ENCODE measurements at places on chromosomes 13 and 19.

GRCh38 chr19:50718255-50719118 is 1.1 kb downstream of the SHANK1 start:
- no peak for DNase-seq

GRCh38 chr19:54684527-54684926 is 21.7 kb downstream of the LILRB4 start:
- DNase-seq: peak; percentile 51

GRCh38 chr19:41870401-41870873 is 6.6 kb upstream of the CD79A start:
- DNase-seq: peak; percentile 45

GRCh38 chr13:66835040-66835628 is 395.0 kb downstream of the PCDH9 start:
- DNase-seq: no peak

GRCh38 chr13:111202745-111203144 is 87.6 kb downstream of the ARHGEF7 start:
- no peak for DNase-seq

GRCh38 chr19:30692181-30692811 is 320.1 kb downstream of the ZNF536 start:
- no peak for DNase-seq

- DNase-seq: no peak
Observed at GRCh38 chr19:39474139-39474620, 6.5 kb upstream of the TIMM50 start.

DNA sequence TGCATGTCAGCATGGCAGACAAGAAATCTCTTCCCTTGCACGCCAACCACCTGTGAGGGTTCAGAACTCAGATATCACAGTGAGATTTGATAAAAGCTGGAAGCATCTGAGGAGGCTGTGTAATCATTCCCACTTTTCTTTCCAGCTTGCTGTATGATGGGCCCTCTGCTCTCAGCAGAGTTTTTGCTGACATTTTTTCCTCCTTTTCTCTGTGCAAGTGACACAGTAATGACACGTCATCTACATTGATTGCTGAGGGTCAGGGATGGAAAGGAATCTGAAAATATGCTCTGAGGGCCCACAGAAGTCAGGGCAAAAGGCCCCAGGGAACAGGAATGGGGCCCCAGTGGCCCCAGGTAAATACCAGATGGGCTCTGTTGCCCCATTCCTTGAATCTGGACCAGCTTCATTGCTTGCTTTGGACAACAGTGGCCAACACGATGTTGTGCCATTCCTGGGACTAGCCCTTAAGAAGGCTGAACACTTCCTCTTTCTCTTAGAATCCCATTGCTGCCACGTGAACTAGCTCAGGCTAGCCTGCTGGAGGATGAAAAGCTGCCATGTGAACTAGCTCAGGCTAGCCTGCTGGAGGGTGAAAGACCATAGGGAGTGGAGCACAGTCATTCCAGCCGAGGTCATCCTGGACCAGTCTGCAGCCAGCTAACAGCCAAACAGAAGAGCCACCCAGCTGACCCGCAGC is 68.2 kb downstream of the CACNA1A start:
- no peak for DNase-seq

DNA sequence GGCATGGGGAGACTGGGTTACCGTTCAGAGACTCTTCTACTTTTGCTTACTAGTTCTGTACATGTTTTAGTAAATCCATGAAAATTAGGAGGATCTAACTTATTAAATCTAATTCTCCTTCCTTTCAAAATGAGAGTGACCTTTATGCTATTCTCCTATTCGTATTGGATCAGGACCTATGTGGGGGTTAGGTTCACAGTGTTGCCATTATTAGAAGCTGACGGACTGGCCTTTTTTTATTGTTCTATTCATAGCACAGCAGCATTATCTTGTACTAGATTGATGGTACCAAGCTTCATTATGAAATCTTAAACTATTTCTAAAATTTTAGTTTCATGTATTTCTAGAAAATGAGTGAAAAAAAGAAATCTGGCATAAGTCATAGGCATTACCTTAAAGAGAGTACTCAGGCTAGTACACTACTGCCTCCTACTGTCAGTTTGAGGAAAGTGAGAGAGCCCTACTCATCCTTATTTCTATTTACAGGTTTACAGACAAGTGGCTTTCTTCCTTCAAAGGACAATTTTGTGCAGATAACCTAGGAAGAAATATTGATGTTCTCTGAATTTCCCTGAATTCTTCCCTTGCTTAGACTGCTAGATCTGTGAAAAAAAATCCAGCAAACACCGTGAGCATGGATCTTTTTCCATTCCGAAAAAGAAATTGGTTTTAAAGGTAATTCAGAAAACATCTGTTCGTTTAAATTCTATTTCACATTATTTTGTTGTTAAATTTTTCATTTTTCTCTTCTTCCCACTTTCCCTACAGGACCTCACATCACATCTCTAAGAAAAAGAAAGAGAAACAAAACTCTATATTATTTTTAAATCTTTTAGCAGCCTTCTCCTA is 485.5 kb downstream of the DIAPH3 start:
- DNase-seq: no peak

DNA sequence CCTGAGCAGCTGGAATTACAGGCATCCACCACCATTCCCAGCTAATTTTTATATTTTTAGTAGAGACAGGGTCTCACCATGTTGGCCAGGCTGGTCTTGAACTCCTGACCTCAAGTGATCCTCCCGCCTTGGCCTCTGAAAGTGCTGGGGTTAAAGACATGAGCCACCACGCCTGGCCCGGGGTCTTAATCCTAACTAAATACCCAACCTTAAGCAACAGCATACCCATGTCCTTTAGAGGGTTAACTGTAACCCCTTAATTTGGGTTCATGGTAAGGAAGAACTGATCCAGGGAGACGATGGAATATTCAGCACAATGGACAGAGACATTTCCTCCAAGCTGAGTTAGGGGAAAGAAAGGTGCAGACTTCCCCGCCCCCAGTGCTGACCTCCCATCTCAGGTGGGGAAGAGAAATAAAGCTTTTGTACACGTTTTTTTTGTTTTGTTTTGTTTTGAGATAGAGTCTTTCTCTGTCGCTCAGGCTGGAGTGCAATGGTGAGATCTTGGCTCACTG is 8.7 kb upstream of the GALP start:
- no peak for DNase-seq

DNA sequence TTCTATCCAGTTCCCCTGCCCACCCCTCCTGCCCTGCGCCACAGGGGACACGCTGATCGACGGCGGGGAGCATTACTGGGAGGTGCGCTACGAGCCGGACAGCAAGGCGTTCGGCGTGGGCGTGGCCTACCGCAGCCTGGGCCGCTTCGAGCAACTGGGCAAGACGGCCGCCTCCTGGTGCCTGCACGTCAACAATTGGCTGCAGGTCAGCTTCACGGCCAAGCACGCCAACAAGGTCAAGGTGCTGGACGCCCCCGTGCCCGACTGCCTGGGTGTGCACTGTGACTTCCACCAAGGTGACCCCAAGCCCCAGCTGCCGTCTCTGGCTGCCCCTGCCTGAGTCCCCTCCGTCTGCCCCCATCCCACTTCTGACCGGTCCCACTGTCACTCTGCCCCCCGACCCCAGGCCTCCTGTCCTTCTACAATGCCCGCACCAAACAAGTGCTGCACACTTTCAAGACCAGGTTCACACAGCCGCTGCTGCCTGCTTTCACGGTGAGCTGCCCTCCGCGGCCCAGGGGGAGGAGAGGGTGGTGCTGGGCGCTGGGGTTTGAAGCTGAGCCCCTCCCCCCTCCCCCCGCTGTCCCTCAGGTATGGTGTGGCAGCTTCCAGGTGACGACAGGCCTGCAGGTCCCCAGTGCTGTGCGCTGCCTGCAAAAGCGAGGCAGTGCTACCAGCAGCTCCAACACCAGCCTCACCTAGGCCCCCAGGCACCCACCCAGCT is 15.5 kb downstream of the STAP2 start:
- no peak for DNase-seq

DNA sequence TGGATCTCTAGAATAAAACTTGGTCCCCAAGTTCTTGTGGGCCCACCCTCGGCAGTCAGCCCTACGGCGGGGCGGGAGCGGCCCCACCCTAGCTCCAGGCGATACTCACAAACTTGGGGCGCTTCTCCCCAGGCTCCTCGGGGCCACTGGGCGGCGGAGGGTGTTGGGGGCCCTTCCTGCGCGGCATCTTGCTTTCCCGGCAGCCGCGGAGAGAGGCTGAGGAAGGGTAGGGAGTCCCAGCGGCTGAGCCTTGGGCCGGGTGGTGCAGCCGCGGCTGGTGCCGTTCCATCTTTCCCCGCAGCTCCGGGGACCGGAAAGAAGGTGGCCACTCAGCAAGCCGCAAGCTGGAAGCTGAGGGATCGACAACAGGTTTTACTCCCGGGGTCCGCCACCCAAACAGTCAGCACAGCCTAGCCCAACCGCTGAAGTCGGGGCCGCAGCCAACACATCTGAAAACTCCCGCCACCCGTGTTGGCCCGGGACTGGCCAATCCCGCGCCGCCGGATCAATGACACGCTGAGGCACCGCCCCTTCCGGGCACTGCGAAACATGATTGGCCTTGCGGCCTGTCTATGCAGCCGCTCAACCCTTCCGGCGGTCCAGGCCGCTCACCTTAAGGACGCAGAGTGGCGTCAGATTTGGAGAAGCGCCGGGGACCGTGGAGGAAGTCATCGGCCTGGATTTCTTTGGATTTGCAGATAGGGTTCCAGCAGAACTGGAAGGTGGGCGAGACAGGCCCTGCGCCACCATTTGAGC is at the start of gene DIAPH3:
DIAPH3 (minus strand) TSS at position 451 of the 756 bp plus-strand sequence; CDS start at position 289, 162 bp downstream.
- peak; percentile 99 for DNase-seq

GRCh38 chr19:883661-884211 is 9.3 kb downstream of the MED16 start:
- no peak for DNase-seq

GRCh38 chr19:21432590-21432989 is 35.7 kb downstream of the ZNF493 start:
- DNase-seq: no peak

DNA sequence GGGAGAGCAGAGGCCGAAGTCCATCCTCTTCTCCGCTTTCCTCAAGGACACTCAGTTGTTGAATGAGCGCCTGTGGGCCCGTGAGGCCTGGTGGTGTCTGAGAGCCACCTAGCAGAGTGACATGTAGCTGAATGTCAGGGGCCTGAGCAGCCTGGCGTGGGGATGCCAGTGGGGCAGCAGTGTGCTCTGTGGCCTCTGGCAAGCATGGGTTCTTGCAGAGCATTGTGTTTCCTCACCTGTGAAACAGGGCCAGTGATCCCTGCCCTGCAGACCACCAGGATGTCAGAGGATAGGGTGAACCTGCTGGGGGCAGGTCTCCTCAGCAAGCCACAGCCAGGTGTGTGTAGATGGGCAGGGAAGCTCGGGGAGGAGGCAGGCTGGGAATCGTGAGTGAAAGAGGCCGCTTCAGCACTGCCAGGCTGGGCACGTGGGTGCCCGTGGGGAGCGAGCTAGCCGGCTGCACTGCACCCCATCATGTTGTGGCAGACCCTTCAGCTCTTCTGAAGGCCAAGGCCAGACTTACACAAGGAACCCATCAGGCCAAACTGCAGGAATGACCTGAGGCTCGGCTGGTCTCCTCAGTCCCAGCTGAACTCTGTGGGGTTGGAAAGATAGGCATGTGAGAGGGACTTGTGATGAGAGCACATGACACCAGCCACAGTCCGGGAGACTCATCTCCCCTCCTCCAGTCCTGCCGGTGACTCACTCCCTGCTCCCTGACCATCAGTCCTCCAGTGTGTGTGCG is 5.0 kb downstream of the PPP1R37 start:
- peak; percentile 45 for DNase-seq

- DNase-seq: no peak
Observed at GRCh38 chr13:110023729-110024644, 237.6 kb upstream of the IRS2 start.

DNA sequence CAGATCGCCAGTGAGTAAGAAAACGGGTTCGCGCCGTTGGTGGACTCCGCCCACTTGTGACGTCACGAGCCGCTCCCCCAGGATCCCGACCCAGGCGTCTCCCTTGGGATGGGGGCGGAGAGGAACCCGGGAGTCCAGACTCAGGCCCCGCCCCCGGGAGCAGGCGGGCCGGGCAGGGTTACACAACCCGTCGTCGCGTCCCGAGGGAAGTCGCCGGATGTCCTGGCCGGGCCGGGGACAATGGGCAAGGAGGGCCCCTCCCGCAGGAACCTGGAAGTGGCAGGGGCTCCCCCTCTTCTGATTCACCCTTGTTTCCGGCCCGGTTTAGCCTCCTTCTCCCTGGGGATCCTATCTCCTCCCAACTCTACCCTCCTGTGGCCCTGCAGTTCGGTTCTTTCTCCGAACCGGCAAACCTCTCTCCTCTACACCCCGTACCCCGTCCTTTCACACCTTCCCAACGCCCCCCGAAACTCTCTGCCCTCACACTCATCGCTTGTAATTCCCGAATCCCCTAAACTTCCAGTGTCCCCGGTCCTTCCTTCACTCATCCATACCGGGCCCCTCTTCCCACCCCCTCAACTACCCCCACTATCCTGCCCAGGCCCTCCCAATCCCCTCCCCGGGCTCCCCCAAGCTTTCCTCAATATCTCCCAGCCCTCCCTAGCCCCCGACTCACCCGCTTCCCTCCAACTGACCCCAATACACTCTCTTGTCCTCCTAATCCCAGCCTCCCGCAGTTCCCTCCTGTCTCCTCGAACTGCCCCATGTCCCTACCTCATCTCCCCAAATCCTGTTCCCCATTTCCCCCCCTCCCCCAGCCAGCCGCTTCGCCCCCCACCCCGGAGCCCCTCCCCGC is 20.0 kb upstream of the ERCC1 start:
- peak; percentile 50 for DNase-seq

- no peak for DNase-seq
Observed at GRCh38 chr19:57620673-57621348, 6.8 kb downstream of the ZNF134 start.

- no peak for DNase-seq
Observed at GRCh38 chr19:49486232-49486631, 1.2 kb upstream of the RPL13A start.

DNA sequence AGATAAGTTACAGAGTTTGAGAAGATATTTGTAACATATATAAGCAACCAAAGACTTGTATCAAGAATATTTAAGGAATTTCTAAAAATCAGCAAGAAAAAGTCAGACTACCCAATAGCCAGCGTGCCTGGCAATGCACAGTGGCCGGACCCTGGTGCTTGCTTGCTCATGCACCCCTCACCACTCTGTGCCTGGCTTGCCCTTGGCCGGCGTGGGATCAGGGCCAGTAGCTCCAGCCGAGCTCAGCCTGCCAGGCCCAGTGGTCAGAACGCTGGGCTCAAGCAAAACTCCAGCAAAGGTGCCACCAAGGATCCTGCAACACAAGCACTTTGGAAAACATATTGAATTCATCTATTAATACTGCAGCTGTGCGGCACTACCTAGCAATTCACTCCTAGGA is 95.1 kb downstream of the KATNAL1 start:
- no peak for DNase-seq

- no peak for DNase-seq
Observed at GRCh38 chr13:27106144-27106543, 65.5 kb downstream of the USP12 start.

DNA sequence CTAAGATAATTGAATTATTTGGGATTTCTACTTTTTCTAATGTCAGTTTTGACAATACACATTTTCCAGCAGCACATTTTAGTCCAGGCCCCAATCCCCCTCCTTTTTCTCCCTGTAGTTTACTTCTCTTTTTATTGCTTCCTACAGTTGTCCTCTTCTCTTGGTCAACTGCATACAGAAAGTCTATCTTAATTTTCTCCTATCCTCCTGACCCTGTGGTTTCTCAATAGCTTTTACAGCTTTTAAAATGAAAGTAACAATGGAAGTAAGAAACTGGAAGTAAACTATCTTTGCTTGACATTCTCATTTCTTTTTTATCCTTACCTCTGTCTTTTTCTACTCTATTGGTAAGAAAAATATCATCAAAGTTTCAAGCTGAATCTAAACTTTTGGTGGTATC is 106.5 kb upstream of the OXGR1 start:
- no peak for DNase-seq

Data from HL-60 (cell line).